ENCODE measurements at places on chromosomes 7 and 10.

DNA sequence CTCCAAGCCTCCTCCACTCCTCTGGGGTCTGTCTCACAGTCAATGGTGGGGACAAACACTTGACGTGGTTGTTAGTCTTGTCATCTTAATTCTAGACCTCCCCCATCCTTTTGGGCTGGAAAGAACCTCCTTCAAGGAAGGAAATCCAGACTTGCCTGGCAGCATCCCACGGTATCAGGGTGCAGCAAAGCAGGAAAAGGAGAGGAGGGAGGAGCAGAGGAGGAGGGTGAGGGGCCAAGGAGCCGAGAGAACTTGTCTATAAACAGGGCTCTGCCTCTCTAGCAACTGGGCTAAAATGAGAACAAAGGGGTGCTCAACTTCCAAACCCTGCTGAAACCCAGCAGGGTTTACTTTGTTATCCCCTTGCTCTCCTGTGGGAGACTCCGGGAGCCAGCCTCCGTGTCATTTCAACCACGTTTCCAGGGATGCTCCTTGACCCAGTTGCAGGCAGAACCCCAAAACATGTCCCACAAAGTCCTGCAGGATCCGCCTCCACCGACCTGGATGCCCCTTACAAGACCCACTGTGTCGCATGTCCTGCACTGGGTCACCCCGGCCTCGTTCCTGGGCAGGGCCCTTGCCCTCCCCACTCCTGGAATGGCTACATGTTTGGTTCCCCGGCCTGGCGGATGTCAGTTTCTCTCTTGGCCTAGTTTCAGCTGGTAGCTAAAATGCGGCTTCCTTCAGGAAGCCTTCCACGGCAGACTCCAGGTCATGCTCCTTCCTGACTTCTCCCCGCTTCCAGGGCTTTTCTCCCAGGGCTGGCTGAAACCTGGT, 69.7 kb upstream of the MGMT start:
- H3K36me3 ChIP-seq, result no peaks in the 10 kb centered on the region
- no peak overlapping the region for H3K4me3 ChIP-seq
- H3K4me1 ChIP-seq, result no peaks in the 10 kb centered on the region
- DNase-seq, result no peak
- H3K27ac ChIP-seq, result no peak overlapping the region

DNA sequence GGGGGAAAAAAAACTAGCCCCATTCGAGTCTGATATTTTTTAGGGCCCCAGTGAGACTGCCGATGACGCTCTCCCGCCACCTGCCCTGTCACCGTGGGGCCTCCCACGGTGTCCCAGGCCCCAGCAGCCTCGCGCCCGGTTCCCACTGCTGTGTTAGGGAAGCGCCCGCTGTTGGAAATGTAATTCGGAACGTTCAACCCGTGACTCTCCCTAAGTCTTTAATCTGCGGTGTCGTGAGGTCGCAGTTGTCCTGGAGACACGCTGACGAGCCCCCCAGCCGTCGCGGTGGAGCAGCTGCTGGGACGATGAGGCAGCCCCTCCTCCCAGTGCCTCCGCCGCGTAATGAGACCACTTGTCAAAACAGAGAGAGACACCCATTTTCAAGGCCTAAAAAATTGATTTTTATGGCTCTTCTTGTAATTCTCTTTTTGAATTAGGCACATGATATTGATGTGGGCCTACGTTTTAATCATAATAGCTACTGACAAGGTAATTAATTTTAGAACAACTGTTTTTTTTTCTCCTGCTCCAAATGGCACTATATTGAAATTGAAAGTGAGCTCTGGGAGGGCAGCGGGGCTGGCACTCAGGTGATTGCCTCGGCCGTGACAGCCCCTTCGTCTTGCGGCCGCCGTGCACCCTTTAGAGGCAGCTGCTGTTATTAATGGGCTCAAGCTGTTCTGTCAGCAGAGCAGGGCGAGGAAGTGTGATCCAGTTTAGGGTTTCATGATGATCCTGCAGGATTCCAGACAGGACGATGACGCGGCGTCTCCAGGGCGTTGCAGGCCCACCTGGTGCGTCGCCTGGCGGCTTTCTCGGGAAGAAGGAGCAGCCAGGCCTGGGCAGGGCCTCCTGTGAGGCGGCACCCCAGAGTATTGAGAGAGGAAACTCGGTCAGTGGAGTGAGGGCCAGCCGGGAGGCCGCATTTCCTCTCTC, 63.3 kb downstream of the NKX6-2 start:
- no peak overlapping the region for H3K27ac ChIP-seq
- H3K4me3 ChIP-seq, result no peak overlapping the region
- no peaks in the 10 kb centered on the region for H3K36me3 ChIP-seq
- DNase-seq, result no peak
- H3K4me1 ChIP-seq, result no peaks in the 10 kb centered on the region

DNA sequence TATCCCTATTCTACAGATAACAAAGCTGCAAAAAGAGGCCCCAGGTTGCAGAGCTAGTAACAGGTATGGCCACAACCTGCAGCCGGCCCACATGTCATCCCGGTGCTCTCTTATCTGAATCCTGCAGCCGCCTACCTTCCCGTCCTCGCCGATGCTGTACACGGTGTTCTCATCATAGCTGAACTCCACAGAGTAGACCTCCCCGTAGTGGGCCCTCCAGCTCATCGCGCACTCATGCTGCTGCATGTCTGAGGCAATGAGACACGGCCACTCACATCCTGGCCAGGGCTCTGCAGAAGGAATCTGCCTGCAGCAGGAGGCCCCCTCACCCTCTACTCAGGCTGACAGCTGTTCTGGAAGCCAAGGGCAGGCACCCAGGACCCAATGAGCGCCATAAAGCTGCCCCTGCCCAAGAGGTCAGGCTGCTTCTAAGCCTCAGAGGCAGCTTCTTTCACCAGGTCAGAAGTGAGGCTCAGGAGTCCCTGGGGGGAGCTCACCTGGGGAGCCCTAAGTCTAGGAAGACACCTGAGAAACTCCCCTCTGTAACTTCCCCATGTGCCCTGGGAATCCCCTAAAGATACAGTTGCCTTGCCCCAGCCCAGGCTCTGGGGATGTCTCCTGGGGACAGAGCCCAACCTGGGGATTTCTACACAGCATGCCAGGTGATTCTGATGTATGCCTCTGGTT, 17.9 kb upstream of the CYREN start:
- H3K27ac ChIP-seq, result no peak overlapping the region
- H3K36me3 ChIP-seq, result peaks cover 16% of the 10 kb centered on the region
- H3K4me3 ChIP-seq, result no peak overlapping the region
- no peak for DNase-seq
- H3K4me1 ChIP-seq, result no peaks in the 10 kb centered on the region

- H3K27ac ChIP-seq, result no peak overlapping the region
- H3K4me1 ChIP-seq, result no peaks in the 10 kb centered on the region
- H3K36me3 ChIP-seq, result no peaks in the 10 kb centered on the region
- no peak for DNase-seq
- no peaks in the 10 kb centered on the region for H3K27me3 ChIP-seq
These were observed 6.4 kb upstream of the MMP21 start for GRCh38 chr10:125782054-125782453.

DNA sequence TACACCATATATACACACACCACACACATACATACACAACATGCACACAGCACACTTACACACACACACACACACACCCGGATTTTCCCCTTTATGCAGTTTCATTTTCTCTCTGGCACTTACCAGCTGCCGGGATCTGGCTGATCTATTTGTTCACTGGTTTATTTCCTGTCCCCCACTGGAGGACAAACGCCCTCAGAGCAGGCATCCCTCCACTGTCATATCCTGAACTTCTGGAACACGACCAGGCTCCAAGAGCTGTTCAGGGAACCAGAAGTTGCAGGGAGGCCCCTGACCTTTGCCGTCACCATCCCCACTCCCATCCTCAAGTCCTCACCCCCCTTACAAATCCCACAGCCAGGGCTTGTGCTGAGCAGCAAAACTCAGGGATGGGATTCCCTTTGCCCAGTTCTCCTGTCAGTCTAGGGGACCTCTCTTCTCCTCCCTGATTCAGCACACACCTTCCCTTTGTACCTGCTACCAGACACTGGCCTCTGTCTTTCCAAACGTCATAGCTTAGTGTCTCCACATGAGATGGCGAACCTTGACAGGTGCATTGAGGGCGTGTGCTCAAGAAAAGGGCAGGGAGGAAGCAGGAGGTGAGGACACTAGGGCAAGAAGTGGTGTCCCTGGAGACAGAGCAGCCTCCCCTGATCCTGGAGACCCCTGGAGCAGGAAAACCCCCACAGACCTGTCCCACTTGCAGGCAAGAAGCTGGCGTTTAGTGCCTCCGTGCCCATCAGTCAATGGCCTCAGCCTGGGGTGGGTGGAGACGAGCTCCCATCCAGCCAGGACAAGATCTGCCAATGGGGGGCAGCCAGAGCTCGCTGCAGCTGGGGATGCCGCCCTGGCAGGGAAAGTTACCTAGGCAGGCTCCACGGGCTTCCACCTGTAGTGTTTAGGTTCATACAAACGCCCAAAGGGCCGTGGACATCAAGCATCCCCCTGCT, 12.7 kb upstream of the DOCK1 start:
- no peak overlapping the region for H3K4me3 ChIP-seq
- DNase-seq, result no peak
- no peaks in the 10 kb centered on the region for H3K36me3 ChIP-seq
- no peaks in the 10 kb centered on the region for H3K4me1 ChIP-seq
- H3K27me3 ChIP-seq, result no peaks in the 10 kb centered on the region

GRCh38 chr10:87635498-87636312, 24.0 kb upstream of the PAPSS2 start:
- no peaks in the 10 kb centered on the region for H3K27me3 ChIP-seq
- H3K36me3 ChIP-seq, result no peaks in the 10 kb centered on the region
- no peaks in the 10 kb centered on the region for H3K4me1 ChIP-seq
- no peak for DNase-seq
- H3K4me3 ChIP-seq, result no peak overlapping the region

Measured in breast epithelium (tissue), 4 donors.